ENCODE measurements at places on chromosomes 1 and 21. TPM values are rescaled to one million over a fixed set of nuclear protein-coding genes. Genes with fewer than 3 reads are reported as not detected.

- no peak for DNase-seq
Observed at GRCh38 chr1:49630156-49630555, 393.6 kb downstream of the AGBL4 start.

The KCNH1 gene
- total RNA-seq, result 0.11 TPM

GRCh38 chr1:169019419-169020058 is 87.0 kb upstream of the ATP1B1 start:
- DNase-seq, result no peak

GRCh38 chr1:232422098-232422497 is 207.8 kb downstream of the SIPA1L2 start:
- DNase-seq, result no peak

The BCL2L15 gene
- total RNA-seq, result 0.53 TPM

The CFHR1 gene
- not detected for total RNA-seq

The NES gene
- 168 TPM for total RNA-seq

The CYP4B1 gene
- not detected for total RNA-seq

The PTPRF gene
- 192 TPM for total RNA-seq

The SCYL3 gene
- total RNA-seq, result 3.9 TPM

DNA sequence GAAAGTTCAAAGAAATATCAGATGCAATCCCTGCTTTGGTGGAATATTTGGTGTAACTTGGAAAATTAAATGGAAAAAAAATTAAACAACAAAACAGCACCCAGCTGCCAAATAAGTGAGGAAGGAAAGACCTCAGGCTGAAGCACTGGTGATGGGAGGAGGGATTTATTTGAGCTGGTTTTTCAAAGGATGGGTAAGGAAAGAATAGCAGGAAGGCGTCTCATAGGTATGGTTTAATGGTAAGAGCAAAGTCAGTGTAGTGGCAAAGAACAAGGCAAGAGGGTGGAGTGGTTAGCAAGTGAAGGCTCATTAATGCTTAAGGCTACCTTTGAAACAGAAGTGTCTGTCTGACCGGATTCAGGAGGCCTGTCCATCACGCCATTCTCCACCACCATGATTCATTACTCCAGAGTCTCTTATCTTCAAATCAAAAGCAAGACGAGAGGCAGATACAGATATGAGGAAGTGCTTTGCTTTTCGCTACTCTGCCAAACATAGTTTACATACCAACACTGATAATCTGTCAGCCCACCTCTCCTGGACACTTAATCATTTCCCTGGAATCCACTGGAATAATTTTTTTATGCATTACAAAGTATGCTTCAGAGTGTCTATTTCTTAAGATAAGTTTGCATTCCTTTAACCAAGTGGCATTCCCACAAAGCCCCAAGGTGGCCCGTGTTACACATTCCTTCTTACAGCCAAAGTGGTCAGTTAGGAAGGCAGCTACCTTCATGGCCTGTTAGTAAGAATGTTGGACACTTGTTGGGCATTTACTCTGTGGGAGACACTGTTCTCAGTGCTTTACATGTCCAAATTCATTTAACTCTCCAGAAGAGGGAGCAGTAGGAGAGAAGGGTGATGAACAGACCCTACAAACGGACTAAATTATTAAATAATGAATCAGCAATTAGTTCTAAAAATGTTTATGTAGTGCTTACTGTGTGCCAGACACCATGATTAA is 146.6 kb downstream of the ROR1 start:
- DNase-seq, result no peak

GRCh38 chr1:61638296-61638695 is 86.6 kb downstream of the TM2D1 start:
- DNase-seq, result no peak

DNA sequence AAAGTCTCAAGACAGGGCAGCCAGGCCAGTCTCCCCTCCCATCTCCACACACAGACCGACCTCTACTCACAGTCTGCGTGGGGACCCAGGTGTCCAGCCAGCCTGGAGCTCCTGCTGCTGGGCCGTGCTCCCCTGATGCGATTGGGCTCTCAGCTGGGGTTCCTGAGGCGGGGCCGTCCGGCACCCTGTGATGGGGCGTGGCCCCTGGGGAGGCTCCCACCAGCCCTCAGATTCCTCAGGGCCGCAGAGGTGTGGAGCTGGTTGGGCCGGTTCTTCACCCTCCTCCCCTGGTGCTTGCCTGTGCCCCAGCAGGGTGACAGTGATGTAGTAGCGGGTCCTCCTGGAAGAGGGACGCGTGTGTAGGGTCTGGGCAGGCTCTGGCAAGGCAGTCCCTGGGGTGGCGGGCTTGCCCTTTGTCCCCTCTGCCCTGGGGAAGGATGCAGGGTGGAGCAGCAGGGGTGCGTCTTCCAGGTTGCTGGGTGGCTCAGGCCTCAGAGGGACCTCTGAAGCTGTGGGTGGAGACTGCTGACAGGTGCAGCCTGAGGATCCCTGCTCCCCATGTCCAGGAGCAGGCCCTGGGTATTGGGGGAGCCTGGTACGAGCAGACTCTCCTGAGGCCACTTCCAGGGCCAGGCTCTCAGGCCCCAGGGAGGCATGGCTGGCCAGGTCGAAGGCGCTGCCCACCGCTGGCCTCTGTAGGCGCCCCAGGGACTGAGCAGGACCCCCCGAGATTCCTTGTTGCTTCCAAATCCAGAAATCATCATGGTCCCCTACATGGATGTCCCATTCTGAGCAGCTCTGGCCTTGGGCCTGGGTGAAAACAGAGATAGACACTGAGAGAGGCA is at the start of gene CRYBG2:
TSS of gene CRYBG2 (minus strand) at position 155 of the 845 bp plus-strand sequence. CDS start 7,473 bp downstream, outside the sequence.
- DNase-seq, result no peak

GRCh38 chr1:64631346-64632034 is 113.4 kb upstream of the RAVER2 start:
- no peak for DNase-seq
